ENCODE measurements at places on chromosomes 3 and 15.
A peak's percentile ranks its signal among the peaks of the same experiment; 100 is the strongest.

GRCh38 chr15:96345560-96346399 lies 15.3 kb downstream of the NR2F2 start:
- DNase-seq = no peak

GRCh38 chr3:58366699-58367098 lies 34.0 kb downstream of the PXK start:
- no peak for DNase-seq

DNA sequence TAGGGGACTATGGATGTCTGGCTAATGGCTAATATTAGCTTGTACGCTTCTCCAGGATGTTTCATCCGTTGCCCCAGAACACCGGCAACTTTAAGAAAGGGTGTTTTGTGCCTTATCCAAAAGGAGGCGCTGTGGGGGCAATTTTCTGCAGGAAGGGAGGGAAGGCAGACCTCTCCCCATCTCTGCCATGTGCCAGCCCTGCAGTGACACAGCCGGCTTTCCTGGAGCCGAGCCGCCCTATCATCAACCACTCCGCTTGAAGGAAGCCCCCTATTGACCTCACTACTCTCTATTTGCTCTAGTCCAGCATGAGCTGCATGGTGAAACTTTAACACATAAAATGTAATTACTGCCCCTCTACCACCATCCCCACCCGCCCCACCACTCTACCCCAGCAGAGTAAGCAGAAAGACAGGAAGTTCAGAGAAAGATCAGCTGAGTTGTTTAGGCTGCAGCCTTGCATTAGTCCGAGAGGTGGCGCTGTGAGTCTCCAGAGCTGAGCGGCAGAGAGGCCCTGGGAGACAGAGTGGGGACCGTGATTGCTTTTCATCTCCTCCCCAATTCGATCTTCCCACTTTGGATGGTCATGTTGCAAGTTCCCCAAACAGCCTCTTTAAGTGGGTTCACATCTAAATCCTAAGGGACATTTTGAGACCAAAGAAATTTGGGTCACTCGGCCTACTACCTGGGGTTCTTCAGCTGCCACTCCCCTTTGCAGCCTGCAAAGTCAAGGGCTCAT lies 24.5 kb upstream of the RAD18 start:
- DNase-seq = peak; percentile 56

DNA sequence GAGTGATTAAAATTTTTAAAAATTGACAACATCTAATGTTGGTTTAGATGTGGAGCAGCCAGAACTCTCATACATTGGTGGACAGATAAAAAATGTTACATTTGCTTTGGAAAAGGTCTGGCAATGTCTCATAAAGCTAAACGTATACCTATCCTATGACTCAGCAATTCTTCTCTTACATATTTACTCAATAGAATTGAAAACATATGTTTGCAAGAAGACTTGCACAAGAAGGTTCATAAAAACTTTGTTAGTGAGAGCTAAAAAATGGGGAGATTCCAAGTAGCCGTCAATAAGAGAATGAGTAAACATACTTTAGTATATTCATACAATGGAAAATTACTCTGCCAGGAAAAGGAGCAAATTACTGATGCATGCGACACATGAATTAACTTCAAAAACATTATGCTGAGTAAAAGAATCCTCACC lies 30.0 kb downstream of the MASP1 start:
- DNase-seq = no peak

- no peak for DNase-seq
Observed at GRCh38 chr3:33982269-33982798, 183.9 kb downstream of the PDCD6IP start.

GRCh38 chr3:127997016-127997415 lies 55.2 kb upstream of the SEC61A1 start:
- DNase-seq = no peak

- no peak for DNase-seq
Observed at GRCh38 chr3:73739791-73740453, 115.2 kb upstream of the PDZRN3 start.

- no peak for DNase-seq
Observed at GRCh38 chr3:45297331-45297730, 71.2 kb upstream of the TMEM158 start.

DNA sequence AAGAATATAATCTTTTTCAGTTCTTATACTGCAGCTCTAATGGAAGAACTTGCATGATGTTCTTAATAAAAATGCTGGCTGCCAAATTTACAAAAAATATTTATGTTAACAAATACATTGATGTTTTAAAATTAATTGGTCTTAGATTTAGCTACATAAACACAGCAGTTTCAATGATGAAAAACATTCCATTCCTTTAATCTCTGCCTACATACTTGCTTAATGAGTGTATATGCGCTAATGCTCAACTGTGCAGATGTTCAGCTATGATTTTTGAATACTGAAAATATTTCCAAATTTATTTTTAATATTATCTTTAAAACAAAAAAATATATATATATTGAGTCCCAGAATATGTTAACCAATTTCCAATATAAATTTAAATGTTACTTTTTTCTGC lies 867.4 kb downstream of the ROBO1 start:
- DNase-seq = no peak

- no peak for DNase-seq
Observed at GRCh38 chr15:33108518-33108917, 86.0 kb downstream of the FMN1 start.

DNA sequence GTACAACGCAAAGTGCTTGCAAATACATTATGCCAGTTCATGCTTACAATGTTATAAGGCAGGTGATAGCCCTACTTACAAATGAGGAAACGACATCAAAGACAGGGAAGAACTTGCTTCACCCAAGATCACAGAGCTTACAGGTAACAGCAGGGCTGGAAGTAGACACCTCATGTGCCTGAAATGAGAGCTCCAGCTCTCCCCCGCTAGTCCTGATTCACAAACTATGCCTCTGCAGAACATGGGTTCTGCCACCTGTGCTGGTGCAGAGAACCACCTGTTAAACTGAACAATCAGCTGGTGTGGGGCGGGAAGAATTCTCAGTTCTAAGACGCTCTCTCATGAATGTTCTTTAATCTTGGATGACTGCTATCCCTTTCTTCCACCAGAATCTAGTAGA lies 7.4 kb downstream of the RBSN start:
- no peak for DNase-seq

GRCh38 chr15:35647303-35647702 lies 101.3 kb upstream of the DPH6 start:
- no peak for DNase-seq

DNA sequence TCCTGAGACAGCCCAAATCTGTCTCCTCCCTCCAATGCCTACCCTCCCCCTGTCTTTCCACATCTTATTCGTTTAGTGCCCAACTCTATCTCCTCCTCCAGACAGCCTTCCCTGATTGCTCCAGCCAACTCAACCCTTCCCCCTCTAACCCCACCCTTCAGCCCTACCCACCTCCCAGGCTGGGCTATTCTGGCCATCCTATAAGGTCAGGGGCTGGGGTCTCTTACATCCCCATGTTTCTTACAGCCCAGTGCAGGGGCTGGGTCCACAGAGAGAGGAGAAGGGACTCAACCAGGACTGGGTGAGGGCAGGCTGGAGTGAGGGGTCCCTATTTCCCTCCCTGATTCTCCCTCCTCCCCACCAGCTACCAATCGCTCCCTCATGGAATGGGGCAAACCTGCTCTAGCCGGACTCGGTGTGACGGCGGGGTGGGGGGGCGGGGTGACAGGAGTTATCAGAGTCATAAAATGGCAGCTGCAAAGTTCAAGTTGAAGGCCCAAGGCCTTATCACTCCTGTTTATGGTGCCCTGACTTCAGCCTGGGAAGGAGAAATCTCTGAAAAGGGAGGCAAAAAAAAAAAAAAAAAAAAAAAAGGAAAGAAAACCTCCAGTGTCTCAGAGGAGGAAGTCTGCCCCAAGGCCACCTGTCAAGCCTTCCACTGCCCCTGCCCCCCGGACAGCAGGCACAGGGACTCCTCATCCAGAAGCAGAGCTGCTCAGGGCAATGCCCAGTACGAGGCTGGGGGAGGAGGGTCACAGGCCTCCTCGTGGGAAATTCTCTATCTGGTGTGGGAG lies 2.1 kb downstream of the VIPR1 start:
- no peak for DNase-seq

- no peak for DNase-seq
Observed at GRCh38 chr3:195025884-195026200, 245.1 kb downstream of the XXYLT1 start.

Data from OCI-LY7 (cell line).